ENCODE measurements at places on chromosomes 16 and 17.
A peak's percentile ranks its signal among the peaks of the same experiment; 100 is the strongest.

DNA sequence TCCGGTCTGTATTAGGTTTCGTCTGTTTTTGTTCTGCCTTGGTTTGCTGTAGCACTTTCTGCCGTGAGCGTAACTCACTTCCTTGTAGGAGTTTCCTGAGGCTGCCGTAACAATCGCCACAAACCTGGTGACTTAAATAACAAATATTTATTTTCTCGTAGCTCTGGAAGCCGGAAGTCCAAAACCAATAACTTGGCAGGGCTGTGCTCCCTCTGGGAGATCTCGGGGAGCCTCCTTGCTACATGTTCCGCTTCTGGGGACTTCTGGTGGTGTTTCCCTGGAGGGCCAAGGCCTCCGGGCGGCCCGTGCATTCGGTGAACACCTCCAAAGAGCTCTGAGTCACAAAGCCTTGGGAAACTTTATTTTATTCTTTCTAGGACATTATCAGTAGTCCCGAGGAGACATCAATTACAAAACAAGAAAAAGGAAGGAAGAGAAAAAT lies 6.8 kb upstream of the WDR45B start:
- DNase-seq = no peak

DNA sequence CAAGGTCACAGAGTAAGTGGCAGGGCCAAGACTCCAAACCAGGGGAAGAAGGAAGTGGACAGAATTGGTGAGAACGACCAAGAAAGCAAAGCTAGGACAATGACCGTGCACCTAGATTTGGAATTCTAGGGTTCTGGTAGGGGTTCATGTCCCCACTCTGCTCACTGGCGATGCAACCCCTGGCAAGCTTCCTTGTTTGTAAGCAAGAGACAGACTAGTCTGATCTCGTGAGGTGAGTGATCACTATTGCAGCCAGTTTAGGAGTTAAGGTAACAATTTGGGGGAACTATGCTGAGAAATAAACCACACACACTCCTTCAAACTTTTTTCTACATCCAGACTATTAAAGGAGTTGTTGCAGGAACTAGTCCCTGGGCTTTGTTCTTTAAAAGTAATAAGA lies 48.1 kb downstream of the XPO6 start:
- no peak for DNase-seq

- DNase-seq = no peak
Observed at GRCh38 chr16:86545954-86546637, 8.9 kb downstream of the MTHFSD start.

GRCh38 chr17:2691965-2692780 lies 19.4 kb downstream of the CLUH start:
- DNase-seq = no peak

DNA sequence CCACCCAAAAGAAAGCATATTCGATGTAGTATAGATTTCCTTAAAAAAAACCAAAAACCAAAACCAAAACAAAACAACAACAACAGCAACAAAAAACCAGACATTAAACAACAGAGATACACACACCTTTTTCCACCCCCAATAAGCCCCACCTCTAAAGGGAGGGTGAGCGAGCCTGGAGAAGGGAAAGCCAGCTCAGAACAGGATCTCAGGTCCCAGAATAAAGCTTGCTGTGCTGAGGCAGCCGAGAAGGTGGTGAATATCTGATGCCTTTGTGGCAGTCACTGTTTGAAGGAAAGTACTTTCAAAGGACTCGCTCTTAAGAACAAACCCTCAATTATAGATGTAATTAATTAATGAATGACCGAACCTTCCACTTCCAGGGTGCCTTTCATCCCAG lies 470 bp downstream of the KRT23 start:
- DNase-seq = no peak

- DNase-seq = no peak
Observed at GRCh38 chr17:69757688-69758430, 317.2 kb upstream of the KCNJ16 start.

GRCh38 chr16:67988675-67989074 lies 8.4 kb upstream of the DPEP3 start:
- DNase-seq = no peak

GRCh38 chr16:57862698-57863433 lies 60.6 kb upstream of the KIFC3 start:
- no peak for DNase-seq

DNA sequence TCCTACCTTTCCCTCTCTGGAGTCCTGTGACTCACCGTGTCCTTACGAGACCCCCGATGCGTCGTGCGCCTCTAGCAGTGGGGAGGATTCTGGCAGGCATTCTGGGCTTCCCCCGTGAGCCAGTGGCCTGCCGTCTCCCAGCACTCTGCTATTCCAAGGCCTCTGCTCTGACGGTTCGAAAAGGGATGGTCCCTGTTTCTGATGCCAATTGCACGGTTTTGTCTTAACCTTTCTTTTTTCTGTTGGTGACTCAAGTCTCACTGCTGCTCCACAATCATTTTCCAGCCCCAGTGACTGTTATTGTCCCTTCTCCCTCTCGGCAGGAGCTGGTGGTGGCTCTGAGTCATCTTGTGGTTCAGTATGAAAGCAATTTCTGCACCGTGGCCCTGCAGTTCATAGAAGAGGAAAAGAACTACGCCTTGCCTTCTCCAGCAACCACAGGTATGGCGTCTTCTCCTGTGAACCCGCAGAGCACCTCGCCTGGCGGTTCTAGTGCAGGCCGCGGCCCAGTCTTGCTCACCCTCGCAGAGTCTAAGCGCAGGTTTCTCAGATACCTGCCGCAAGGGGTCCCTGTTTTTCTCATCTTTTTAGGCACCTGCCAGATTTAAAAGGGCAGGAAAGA lies 100.1 kb upstream of the CHMP6 start:
- DNase-seq = peak; percentile 94

- DNase-seq = no peak
Observed at GRCh38 chr17:60043846-60044245, 34.9 kb downstream of the HEATR6 start.

DNA sequence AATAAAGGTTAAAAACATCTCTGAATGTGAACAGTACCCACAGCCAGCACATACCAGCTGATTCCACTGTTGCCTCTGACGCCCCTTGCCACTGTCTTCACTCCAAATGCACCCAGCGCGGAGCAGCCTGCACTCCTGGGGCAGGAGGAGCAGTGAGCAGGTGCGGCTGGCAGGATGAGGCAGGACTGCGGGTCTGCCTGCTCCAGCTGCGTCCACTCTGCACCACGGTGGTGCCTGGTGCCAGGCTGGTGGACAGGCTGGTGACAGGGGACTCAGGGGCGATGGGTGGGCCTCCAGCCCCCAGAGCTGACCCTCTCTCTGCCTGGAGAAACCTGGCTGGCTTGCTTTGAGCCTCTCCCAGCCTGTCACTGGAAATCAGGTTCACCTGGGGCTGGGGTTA lies 9.4 kb downstream of the RAB40B start:
- no peak for DNase-seq

DNA sequence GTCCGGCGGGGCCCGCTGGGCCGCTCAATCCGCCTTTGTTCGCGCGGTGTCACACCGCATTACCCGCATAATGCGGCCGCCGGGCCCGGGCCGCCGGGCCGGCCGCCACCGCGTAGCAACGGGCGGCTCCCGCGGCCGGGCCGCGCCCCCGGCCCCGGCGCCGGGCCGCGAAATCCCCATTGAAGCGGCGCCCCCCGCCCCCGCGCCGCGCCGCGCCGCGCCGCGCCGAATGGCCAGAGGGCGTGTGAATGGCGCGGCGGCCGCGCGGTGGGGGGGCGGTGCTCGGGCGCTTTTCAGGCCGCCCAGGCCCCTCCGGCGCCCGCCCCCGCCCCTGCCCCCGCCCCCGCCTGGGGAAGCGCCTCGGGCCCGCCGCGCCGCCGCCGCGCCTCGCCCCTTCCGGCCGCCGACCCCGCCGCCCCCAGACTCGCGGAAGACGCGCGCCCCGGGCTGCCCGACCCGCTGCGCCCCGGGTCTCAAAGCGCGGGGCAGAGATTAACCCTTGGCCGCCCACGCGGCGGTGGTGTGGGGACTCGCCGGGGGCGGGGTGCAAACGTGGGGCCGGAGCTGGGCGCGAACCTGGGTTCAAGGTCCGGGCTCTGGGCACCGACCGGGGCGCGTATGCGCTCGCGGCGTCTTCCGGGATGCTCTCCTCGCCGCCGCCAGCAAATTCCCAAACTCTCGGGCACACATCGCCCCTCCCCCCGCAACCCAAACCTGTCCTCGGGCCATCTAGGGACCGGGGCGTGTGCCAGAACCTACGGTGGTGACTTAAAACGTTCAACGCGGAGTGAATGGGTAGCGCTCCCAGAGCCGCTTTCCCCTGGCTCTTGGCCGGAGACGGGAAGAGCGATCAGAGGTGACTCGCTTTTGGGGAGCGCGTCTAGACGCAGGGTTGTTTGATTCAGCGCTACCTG lies 46.7 kb downstream of the WNT3 start:
- DNase-seq = no peak

DNA sequence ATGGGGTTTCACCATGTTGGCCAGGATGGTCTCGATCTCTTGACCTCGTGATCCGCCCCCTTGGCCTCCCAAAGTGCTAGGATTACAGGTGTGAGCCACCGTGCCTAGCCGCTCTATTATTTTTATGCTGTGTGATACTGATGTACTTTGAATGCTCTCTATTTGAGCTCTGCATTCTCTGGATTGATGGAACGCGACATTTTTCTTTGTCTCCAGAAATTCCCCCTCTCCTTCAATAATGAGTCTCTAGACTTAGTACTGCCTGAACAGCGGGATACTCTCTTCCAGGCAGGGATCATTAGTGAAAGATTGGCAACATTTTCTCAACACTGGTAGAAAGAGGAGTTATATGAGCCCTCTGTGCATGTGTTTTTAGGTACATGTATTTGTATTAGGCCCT lies 93.3 kb upstream of the CLEC3A start:
- no peak for DNase-seq

GRCh38 chr16:13307851-13308250 lies 406.5 kb downstream of the SHISA9 start:
- no peak for DNase-seq

DNA sequence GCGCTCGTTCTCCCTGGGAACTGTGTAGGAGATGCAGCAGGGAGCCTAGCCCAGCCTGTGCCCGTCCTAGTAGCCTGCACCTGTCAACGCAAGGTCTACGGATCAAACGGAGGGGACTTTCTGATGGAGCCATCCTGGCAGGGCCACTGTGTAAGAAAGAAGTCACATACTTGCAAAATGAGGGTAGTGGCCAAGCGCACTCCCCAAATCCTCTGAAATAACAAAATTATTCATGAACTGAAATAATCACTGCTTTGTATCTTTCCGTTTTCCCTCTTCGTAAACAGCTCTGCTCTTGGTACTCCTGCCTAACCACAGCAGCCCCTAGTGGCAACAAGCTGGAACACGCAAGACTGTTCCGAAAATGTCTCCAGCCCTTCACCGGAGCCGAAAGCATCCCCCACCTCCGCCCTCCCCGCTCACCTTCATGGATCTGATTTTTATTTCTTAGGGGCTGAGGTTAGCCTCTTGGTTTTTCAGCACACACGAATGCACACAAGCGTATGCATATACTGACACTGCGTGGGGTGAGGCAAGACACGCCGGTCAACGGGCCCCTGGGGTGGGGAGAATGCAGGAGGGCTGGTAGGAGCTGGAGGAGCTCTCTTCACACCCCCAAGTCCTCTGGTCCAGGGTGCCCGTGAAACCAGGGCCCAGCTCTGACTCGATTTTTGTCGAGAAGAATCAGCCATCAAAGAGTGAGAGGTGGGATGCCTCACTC lies 100.8 kb downstream of the ABCC12 start:
- DNase-seq = peak; percentile 39

Data from activated CD4-positive, alpha-beta T cell treated with anti-CD3 and anti-CD28 coated beads, Interleukin-2, Interleukin-4, amounts not matched to agents 100 ng/mL and 50 ng/mL, durations not matched to agents 16 hours and 8 hours (primary cell).